ENCODE measurements at places on chromosomes 6 and 20. TPM values are rescaled to one million over a fixed set of nuclear protein-coding genes. Genes with fewer than 3 reads are reported as not detected.

Gene ZBTB12
- 47.1 TPM for total RNA-seq

Gene GLP1R
- 4.0 TPM for total RNA-seq

DNA sequence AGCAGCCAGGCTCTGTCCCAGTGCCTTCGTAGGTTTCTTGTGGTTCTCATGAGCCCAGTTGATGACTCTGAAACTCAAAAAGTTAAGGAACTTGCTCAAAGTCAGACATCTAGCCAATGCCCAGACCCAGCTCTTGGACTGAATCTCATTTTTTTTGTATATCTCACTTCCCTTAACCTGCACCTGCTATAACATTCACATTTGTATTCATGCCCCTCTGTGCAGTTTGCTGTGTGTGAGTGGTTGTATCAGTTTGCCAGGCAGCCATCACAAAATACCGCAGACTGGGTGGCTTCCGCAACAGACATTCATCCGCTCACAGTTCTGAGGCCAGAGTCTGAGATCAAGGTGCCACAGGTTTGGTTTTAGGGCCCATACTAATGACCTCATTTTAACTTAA lies 49.9 kb downstream of the IPCEF1 start:
- no peak overlapping the region for H3K27ac ChIP-seq
- no peak overlapping the region for H3K4me3 ChIP-seq
- peaks cover 3% of the 10 kb centered on the region for H3K4me1 ChIP-seq

DNA sequence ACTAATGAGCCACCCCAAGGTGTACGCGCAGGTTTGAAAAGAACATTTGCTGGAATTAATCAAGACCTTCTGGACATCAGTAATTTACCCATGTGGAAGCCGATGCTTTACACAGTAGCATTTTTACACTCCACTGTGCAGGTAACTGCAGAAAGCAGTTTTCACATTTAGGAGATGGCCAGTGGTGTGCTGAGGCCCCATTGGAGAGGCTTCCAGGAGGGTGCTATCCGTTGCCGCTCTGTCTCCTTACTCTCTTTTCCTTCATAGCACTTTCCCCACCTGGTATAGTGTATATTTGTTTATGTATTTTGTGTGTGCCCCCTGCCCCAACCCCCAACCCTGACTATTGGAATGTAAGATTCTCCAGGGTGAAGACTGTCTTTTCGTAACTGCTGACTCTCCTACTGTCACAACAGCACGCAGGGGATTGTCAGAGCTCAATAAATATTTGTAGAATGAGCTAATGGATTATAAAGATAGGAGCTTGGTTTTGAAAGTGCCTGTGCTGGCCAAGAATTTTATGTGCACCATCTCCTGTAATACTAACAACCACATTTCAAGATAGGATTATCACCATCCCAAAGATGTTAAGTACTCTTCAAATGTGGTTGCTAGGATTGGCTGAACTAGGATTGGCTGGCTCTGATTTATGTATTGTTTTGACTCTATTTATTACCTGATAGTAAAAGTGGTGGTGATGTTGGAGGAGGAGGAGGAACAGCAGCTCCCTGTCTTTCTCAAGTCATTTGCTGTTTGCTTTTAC lies 74.0 kb upstream of the GLP1R start:
- no peaks in the 10 kb centered on the region for H3K36me3 ChIP-seq
- peak overlapping the region; percentile 94 for H3K27ac ChIP-seq
- H3K4me3 ChIP-seq, result no peak overlapping the region
- H3K27me3 ChIP-seq, result peaks cover 33% of the 10 kb centered on the region

- H3K4me1 ChIP-seq, result peaks cover 14% of the 10 kb centered on the region
- H3K27ac ChIP-seq, result no peak overlapping the region
- no peak for DNase-seq
Measured at GRCh38 chr6:165219629-165220028, 89.8 kb downstream of the C6orf118 start.

GRCh38 chr20:60242836-60243505 lies 284.7 kb downstream of the CDH26 start:
- H3K27me3 ChIP-seq, result peaks cover 61% of the 10 kb centered on the region
- H3K4me1 ChIP-seq, result no peaks in the 10 kb centered on the region
- H3K27ac ChIP-seq, result no peak overlapping the region
- no peak overlapping the region for H3K4me3 ChIP-seq
- no peak for DNase-seq

DNA sequence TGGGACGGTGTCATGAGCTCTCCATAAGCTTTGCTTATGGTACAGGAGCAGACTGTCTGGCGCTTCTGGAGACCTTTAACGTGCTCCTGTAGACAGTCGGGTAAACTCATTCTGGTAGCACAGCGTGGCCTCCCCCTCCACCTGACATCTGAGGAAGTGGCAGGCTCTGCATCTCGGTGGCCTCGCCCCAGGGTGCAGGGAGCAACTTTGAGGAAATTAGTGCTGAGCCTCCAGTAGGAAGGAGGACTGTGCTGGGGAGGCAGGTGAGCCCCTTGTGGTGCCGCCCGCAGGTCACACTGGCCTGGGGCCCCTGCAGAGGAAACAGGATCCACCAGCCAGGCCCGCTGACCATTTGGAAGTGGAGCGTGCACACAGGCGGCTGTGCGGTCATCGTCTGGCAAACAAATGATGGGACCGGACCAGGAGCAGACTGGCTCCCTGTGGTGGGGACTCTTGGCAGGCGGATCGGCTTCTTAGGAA lies 57.9 kb downstream of the SYNJ2 start:
- DNase-seq, result no peak
- H3K27me3 ChIP-seq, result no peaks in the 10 kb centered on the region
- H3K36me3 ChIP-seq, result peaks cover 15% of the 10 kb centered on the region
- H3K27ac ChIP-seq, result peak overlapping the region; percentile 94

Data from progenitor cell of endocrine pancreas (in vitro differentiated cells).